ENCODE measurements at places on chromosomes 16 and 17.

DNA sequence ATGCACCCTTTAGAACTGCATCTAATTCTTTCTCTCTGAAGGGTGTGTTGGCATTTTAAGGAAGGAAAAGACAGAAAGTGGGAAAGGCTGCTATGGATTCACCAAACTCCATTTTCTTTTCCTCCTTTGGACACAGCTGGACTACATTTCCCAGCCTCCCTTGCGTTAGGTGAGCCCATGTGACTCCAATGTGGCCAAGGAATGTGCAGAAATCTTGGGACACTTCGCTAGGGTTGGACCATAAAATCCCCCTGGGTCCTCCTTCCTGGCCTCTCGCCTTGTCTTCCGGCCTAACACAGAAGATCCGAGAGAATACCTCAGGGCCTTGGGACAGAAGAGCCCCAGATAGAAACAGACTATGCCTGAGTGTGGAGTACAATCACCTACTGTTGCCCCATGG, 56.3 kb downstream of the ABCC12 start:
- DNase-seq = no peak

DNA sequence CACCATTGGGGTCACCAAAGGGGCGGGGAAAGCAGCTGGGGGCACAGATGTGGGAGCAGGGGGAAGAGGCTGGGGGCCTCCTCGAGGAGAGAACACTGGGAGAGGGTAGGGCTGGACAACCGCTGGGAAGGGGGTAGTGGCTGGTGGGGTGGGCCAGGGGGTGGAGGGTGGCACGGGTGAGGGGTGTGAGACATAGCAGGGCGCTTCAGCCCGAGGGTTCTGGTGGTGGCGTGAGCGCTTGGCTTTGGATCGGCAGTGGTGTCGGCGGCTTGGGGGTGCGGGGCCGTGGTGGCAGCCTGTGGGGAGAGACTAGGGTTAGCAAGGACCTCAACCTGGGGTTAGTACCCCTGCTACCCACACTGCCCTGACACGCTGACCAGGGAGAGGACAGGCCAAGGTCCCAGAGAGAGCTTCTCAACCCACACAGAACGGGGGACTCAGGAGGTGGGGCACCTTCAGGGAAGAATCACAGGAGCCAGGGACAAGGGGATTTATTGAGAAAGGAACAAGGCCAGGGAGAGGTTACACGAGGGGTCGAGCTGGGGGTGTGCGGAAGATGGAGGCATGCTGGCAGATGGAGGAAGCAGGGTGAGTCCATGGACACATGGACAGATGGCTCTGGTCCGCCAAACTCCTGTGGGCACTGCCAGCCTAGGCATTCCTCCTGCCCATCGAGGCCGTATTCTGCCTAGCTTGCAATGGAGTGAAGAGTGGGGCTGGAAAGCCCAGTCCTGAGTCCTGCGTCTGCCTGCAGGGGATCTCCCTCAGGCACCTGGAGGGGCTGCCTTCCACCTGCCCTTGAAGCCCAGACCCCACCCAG, 8.4 kb downstream of the PER1 start:
- DNase-seq = no peak

DNA sequence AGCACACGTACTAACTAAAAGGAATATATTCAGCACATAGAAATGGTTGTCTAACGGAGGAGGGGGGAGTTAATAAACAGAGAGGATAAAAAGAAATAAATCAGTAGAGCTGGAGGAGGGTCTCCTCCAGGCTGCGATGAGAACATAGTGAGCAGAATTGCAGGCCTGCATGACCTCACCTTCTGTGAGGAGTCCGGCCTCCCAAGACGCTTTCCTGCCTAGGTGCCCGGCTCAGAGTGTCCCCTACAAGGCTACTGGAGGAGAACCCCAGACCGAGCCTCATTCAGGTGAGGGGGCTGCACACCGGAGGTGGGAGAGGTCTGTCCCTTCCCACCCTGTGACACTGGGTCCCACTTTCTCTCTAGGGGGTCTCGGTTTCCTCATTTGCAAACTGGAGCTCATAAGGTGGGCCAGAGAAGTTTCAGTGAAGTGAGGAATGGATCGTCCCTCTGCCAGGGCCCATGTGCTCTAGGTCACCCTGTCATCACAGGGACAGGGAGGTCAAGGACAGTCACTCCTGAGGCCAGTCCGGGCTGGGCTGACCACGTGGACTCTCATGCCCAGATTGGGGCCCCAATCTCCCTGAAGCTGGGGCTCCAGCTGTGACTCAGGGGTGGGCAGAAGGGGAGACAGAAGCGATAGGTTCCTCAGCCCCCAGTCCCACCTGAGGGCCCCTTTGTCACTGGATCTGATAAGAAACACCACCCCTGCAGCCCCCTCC, 3.3 kb upstream of the HBM start:
- no peak for DNase-seq

- no peak for DNase-seq
Measured at GRCh38 chr16:67733734-67734470, 14.8 kb upstream of the GFOD2 start.

- DNase-seq = no peak
Measured at GRCh38 chr16:77043076-77043475, 147.9 kb upstream of the MON1B start.

DNA sequence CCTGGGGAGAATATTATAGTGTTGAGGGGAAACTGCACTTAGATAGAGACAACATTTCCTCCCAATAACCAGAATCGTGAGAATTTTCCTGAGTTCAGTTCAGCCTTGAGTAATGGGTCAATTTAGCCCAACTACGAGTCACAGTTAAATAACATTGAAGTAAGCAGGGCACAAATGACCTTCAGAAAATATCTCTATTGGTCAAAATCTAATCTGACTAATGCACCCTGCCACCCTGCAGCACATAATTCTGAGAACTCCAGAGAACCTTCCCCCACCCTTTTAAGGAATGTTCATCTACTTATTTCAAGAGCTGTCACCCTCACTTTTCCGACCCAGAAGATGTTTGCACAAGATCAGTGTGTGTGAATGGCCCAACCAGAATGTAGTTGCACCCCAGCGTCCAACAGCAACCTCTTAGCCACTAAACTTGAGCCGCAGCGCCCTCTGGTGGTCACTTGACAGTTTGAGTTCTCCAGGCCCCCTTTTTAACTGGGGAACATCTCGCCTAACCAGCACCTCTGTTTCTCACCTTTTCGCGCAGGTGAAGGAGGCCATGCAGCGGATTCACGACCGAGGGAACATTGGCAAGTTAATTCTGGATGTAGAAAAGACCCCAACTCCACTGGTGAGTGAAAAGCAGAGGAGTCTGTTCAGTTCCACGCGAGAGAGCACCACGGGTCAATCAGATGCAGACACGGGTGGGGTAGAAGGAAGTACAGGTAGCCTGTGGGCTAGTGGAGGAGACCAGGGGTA, 50.9 kb upstream of the CLEC3A start:
- peak; percentile 91 for DNase-seq

- DNase-seq = no peak
Measured at GRCh38 chr17:75102385-75102821, 7.4 kb upstream of the ARMC7 start.

DNA sequence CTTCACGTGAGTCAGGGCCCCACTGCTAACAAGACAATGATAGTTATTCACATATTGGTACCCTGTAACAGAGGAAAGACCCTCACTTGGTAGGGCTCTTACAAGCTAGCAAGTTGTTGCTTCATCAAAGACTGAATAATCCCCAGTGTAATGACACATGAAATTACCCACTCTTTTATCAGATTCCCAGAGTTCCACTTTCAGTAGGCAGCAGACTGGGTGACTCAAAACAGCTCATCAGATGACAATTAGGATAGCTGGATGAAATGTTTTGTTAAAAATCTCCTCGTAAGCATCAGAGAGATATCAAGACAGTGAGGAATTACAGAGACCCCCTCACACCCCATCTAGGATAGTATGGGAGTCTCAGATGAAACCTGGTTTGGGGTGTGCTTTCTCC, 6.8 kb upstream of the OR1E2 start:
- no peak for DNase-seq

GRCh38 chr16:19014461-19014860, 30.7 kb downstream of the TMC7 start:
- DNase-seq = no peak

GRCh38 chr16:65106757-65107156, 15.1 kb downstream of the CDH11 start:
- DNase-seq = no peak

- DNase-seq = peak; percentile 66
Measured at GRCh38 chr16:49701789-49702494, 154.0 kb downstream of the ZNF423 start.

DNA sequence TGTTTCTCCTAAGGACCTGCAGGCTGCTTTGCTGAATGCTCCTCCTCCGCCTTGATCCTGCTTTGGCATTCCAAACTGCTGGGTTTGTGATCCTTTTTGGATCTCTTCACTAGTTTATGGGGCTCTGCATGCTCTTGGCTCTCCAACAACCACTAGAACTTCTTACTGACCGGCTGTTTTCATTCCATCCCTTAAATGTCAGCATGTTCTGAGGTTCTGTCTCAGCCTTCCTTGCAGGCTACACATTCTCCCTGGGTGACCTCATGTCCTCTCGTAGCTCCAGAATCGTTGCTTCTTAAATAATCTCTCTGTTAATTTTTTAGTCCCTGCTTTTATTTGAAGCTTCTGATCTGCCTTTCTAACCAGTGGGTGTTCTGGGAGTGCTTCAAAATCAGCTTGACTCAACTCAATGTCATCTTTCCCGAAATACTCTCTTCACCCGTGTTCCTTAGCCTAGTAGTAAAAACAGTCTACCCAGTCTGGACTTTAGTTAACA, 119.0 kb upstream of the HS3ST2 start:
- no peak for DNase-seq

- no peak for DNase-seq
Measured at GRCh38 chr17:79202480-79202879, 127.9 kb downstream of the ENGASE start.

DNA sequence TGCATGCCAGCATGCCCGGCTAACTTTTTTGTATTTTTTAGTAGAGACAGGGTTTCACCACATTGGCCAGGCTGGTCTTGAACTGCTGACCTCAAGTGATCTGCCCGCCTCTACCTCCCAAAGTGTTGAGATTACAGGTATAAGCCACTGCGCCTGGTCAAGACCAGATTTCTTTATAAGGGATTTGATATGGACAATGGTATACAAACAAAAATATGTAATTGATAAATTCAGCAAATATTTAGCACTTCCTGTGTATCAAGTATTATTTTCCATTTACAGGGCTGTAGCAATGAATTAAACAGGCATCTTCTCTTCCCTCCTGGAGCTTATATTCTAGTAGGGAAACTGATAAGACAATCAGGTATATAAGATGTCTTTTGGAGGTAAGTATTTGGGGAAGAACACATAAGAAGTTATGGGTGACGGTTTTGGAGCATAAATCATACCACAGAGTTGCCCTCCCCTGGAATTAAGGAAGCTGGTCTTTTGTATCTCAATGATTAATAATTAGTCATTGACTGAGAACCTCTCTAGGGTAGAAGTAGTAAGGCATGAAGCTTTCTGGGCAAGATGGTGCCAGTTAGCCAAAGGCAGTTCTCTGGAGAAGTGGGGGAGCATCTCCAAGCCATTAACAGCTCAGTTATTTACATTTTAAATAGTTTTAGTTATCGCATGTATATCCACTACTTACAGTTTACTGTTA, 35.8 kb downstream of the TANC2 start:
- DNase-seq = no peak
